ENCODE measurements at places on chromosomes 6 and 20.

DNA sequence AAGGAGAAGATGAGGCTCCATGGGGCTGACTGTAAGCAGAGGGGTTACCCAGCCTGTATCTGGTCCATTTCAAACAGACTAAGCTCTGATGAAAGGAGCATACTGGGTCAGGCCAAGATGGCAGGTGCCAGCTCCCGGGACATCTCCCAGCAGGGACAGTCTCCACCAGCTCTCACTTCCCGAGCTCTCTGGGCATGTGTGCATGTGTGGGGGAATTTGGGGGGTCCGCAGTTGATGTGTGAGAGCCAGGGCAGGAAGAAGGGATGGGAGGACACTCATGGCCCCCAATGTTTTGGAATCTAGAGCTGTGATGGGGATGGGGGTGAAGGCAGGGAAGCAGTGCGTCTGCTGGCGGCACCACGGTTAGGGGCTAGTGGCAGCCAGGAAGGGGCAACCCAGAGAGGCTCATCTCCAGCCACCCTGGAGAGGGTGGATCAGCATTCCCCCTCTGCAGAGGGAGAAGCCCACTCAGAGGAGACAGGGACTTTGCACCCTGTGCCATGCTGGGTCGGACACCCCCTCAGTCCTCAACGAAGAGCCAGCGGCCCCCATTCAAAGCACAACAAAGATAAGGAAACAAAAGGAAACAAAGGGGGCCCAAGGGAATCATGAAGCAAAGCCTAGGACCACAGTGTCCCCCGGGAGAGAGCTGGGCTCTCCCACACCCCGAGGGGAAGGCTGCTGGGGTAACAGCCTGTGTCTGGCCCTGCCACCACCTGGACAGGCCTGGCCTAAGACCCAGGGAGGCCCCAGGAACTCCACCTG, 52.4 kb downstream of the DSTN start:
- no peak for DNase-seq

GRCh38 chr6:45951321-45952167, 64.1 kb downstream of the CLIC5 start:
- DNase-seq = no peak

DNA sequence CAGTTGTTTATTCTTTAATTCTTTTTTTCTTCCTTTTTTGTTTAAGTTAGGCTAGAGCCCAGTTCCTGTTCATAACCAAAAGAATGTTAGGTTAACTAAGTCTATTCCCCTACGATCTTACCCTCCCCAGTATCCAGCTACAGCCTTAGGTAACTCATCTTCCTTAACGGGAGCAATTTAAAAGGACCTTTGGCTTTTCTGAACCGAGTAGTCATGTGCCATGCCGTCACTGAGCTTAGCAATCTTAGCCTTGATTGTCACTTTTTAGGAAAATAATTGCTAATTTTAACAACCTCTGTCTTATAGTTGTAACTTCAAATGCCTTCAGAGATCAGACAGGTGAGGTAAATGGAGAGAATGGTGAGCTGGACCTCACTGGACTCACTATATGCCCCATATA, 6.2 kb downstream of the METTL24 start:
- no peak for DNase-seq

DNA sequence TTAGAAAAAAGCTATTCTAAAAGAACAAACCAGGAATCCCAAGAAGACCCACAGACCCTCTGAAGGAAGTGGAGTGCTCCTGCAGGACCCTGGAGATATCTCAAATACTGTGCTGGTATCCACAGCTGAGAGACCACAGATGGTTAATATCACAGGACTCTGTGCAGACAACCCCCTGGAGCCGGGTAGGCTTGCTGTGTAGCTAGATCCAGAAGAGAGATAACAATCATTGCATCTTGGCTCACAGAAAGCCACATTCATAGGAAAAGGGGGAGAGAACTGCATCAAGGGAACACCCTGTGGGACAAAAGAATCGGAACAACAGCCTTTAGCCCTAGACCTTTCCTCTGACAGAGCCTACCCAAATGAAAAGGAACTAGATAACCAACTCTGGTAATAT, 689.5 kb downstream of the PHF3 start:
- DNase-seq = no peak

GRCh38 chr20:53833333-53834061, 236.9 kb downstream of the BCAS1 start:
- DNase-seq = no peak

- no peak for DNase-seq
These were observed 150.6 kb downstream of the LAMA2 start for GRCh38 chr6:129033581-129033980.

- no peak for DNase-seq
These were observed 8.0 kb upstream of the TMEM30A start for GRCh38 chr6:75292555-75292954.

DNA sequence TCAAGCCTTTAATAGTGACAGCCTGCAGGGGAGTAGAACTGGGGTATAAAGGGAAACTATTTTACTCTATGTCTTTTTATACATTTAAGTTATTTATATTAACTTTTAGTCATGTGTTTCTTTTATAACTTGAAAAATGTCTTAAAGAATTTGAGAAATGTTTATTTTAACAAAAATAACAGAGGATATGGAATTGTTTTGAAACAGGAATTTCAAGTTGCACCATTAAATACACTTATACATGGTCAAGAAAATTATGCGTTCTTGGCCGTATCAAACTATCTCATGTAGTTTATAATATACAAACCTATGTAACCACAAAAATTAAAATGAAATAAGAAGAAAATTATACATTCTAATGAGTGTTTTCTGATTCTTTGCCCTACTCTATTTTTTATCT, 282.7 kb downstream of the GRIK2 start:
- DNase-seq = no peak

DNA sequence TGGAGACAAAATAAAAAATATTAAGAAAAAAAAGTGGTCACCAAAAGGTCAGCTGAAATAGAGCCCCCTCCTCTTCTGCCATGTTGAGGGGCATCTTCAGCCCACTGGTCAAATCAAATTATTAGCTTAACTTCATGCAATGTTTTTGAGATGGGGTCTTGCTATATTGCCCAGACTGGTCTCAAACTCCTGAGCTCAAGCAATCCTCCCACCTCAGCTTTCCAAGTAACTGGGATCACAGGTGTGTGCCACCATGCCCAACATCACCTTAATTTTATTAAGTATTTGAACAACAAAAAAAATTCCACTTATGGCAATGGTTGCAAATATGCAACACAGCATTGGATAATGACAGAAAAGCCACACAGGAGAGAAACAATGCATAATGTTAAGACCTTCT, 99.3 kb upstream of the BEND3 start:
- no peak for DNase-seq

DNA sequence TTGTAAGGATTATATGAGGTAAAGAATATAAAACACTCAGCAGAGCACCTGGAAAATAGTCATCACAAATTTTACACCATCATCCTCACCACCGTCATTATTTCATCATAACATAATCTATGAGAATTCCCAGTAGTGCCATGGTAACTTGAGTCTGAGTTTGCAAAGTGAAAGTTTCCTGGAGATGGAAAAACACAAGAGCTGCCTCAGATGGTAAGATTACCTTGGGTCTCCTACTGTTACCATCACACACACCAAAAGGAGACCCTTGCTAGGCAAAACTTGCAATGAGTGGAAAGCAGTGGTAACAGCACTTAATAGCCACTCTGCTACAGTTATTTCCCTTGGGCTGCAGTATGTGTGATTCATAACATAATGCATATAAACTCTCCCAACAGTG, 589.8 kb downstream of the RNF144B start:
- no peak for DNase-seq

DNA sequence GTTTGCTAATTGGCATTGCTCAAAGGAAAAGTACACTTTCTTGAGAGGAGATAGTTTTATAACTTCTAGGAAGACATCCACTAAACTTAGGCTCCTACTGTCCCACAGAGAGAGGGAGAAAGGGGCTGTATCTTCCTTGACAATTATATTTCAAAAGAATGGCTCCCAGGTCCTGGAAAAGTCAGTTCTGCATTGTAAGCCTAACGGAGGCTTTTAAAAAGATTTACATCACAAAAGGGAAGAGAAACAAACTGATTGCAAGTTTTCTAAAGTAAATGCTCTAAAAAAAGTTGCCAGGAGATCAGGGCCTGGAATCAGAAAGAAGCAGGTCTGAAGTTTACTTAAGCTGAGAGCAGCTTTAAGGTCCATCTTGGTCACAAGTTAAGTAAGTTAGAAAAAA, 839.5 kb downstream of the FRK start:
- DNase-seq = no peak

GRCh38 chr20:44734938-44735337, 10.7 kb upstream of the KCNK15 start:
- DNase-seq = no peak

DNA sequence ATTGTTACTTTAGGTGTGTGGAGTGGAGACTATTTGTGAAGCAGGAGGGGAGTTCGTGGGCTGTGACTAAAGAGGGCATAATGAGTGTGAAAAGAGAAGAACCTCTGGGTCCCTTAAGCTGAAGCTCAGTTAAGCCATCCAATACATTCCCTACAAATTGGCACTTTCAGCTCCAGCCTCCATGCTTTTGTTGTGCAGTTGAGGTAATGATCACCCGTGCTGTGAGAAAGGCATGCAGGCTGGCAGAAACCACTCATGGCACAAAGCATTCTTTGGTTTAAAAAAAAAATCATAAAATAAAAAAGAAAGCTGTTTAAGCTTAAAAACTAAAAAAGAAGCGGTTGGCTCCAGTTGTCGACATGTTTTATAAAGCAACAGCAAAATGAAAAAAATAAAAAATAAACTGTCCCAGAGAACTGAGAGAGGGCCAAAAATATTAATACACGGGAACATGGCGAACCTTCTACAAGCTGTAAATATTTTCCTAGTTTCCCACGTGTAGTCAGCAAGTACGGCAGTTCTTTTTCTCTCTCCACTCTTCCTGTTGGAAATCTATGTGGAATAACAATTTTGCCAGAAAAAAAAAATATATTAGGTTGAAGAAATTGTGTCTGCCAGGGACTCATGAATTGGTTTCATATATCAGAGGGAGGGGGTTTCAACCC, 82.2 kb downstream of the ANKRD60 start:
- DNase-seq = no peak
